ENCODE measurements at places on chromosomes 2 and 18.

- DNase-seq: no peak
Observed at GRCh38 chr2:172334988-172335387, 92.4 kb upstream of the ITGA6 start.

DNA sequence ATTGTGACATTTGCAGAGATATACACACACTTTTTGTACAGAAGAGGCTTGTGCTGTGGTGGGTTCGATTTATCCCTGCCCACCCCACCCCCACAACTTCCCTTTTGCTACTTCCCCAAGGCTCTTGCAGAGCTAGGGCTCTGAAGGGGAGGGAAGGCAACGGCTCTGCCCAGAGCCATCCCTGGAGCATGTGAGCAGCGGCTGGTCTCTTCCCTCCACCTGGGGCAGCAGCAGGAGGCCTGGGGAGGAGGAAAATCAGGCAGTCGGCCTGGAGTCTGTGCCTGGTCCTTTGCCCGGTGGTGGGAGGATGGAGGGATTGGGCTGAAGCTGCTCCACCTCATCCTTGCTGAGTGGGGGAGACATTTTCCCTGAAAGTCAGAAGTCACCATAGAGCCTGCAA, 40.0 kb downstream of the STEAP3 start:
- DNase-seq: no peak

- no peak for DNase-seq
Observed at GRCh38 chr18:60910534-60910933, 422.7 kb upstream of the CDH20 start.

DNA sequence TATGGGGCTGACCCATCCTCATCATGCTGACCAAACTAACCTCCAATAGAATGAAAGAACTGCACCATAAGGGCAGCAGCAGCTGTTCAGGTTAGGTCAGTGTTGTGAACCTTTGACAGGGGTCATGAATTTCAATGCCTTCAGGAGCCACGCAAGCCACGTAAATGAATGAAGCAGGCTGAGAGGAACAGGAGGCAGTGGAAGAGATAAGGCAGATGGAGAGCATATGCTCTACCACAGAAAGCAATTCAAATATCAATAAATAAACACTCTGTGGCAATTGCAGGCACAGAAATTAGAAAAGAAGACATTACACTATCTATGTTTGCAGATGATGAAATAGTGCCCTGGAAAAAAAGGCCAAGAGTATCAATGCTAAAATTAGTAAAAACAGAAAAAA, 56.3 kb downstream of the SCG2 start:
- DNase-seq: no peak

All from GM10248 (cell line).